ENCODE measurements at places on chromosomes 3 and 15.
A peak's percentile ranks its signal among the peaks of the same experiment; 100 is the strongest.

- DNase-seq: no peak
Observed at GRCh38 chr15:96053781-96054428, 276.6 kb upstream of the NR2F2 start.

GRCh38 chr15:87345961-87346360 lies 910.6 kb downstream of the NTRK3 start:
- no peak for DNase-seq

GRCh38 chr3:178504128-178504527 lies 32.1 kb upstream of the KCNMB2 start:
- DNase-seq: no peak

- peak; percentile 77 for DNase-seq
Observed at GRCh38 chr3:155391551-155391958, 98.1 kb upstream of the STRIT1 start.

DNA sequence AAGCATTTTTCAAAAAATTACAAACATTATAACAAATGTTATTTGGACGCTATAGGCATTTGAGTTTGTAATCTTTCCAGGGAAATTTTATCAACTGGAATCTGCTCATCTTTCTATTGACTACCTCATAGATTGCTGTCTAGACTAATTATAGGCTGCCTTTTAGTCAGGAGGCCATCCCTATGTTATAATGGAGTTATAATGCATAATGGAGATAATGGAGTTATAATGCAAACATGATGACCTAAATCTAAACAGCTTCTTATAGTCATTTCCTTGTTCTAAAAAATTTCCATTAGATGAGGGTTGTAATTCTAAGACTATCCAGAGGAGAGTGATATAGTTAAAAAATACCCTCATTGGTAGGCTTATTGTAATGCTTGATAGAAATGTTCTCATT lies 226.4 kb downstream of the SI start:
- no peak for DNase-seq

DNA sequence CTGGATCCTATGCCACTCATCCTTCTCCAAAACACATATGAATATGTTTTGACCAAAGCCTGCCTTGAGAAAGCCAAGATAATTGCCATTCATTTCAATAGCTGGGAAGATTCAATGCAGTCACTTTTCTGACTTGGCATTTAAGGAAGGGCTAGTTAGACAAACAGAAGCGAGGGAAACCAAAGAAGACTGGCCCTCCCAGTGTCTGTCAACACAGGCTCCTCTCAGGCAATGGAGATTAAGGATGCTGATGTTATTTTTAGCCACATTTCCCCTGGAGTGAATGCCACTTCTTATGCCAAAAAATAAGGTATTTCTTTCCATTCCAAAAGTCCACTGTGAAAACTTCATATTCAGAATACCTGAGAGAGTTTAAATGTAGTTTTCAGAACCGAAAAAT lies 101.7 kb downstream of the P3H2 start:
- DNase-seq: no peak

GRCh38 chr15:25182736-25183445 lies 228.1 kb downstream of the SNRPN start:
- no peak for DNase-seq

- no peak for DNase-seq
Observed at GRCh38 chr15:86193716-86194380, 114.2 kb downstream of the AGBL1 start.

- DNase-seq: no peak
Observed at GRCh38 chr3:169354774-169355501, 308.6 kb downstream of the MECOM start.

- DNase-seq: no peak
Observed at GRCh38 chr3:13282358-13282985, 137.7 kb downstream of the NUP210 start.

DNA sequence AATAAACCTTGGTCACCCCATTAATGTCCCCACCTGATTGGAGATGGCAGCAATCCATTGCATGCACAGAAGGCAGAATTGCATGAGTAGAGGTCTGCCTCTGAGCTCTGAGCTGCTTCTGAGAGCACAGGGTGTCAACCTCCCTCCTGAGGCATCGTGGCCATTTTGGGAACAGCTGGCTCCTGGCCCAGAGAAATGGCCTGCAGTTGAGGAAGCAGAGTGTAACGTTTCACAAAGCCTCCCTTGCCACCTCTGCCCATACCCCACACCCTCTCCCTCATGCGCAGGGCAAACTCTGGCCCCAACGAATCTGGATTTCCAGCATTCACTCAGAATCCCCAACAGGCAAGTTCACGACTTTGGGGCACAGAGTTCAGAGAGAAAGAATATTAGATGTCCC lies 198.9 kb downstream of the ADAMTS9 start:
- no peak for DNase-seq

DNA sequence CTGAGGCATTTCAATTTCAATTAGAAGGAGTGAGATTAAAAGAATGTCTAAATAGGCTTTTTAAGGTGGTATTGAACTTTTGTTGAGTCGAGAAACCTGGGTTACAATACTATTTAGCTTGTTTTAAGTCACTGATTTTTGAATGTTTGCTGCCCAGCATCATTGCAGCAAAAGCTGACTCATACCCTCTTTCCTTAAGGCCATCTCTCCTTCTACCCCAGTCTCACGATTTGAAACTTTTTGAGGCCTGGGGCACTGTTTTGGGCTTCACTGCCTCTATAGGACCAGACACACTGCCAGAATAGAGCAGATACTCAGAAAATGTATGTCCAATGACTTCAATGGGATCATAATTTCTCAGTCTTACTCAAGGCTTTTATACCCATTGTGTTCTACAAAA lies 319.6 kb upstream of the TGFBR2 start:
- no peak for DNase-seq

All from Caki2 (cell line).